Activated naive CD4-positive, alpha-beta T cell treated with Interleukin-2 at 50 U/mL for 16 hours (primary cell): ENCODE measurements at places on chromosomes 7 and 10.

- DNase-seq: no peak
Observed at GRCh38 chr10:49280001-49280408, 19.0 kb upstream of the C10orf71 start.

GRCh38 chr7:149788300-149788851 is 15.0 kb upstream of the ZNF467 start:
- no peak for DNase-seq

DNA sequence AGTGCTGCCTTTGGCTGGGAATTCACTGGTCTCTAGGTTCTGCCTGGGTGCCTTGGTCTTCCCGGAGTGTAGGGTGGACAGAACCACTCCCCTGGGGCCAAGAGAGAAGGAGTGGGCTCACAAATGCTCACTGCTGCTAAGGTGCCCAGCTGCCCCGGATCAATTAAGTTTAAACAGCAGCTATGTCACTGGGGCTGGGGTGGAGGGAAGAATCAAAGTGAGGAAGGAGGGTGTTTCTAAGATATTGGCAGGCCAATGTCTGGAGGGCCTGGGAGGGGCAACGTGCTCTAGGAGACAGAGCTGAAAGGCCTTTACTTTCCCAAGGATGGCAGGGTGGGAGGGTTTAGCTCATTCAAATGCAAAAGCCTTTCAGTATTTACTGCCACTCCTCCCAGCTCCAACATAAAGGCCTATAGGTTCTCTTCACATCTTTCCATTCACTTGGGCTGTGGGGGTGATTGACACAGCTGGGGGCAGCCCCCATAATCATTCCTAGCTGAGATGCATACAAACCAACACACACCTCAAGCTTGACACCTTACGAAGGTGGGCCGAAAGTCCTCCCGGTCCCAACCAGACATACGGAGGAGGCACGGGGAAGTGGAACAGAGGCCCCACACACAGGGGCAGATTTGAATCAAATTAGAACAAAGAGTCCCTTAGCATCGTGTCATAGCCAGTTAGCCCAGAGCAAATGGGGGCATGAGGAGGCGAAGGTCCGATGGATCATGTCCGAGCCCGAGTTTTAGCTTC is 108.0 kb upstream of the EFCAB10 start:
- no peak for DNase-seq

GRCh38 chr7:2996141-2996540 is 47.5 kb downstream of the CARD11 start:
- no peak for DNase-seq

- no peak for DNase-seq
Observed at GRCh38 chr10:98326621-98327027, 58.6 kb upstream of the LOXL4 start.

- no peak for DNase-seq
Observed at GRCh38 chr10:71782917-71783490, 9.7 kb upstream of the VSIR start.

- no peak for DNase-seq
Observed at GRCh38 chr7:39838326-39838725, 111.7 kb upstream of the CDK13 start.

DNA sequence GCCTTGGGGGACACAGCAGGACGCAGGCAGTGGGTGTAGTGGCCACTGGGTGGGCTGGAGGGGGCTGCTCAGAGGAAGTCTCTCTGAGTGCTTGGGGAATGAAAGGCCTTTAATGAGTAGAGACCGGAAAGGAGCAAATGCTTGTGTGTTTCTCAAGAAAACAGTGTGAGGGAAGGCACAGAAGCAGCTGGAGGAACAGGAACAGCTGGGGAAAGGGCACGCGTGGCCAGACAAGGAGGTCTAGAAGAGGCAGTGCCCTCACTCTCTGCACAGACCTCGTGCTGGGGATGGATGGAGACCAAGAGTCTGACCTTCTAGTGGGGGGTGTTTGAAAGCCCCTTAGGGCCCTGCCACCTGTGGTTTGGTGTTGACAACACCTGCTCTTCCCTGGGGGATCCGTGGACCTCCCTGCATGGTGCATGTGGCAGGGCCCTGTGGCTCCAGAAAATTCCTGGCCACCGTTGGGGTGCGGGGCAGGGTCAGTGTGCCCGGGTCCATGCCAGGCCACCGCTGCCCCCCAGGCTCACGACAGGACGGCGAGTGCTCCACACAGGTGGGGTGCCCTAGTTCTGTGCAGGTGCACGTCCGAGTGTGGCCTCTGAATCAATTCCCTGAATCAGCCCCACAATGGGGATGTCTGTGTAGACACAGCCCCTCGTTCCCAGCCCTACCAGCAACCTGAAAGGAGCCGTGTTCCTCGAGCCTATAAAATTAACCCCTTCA is 25.9 kb upstream of the FAM20C start:
- DNase-seq: no peak

DNA sequence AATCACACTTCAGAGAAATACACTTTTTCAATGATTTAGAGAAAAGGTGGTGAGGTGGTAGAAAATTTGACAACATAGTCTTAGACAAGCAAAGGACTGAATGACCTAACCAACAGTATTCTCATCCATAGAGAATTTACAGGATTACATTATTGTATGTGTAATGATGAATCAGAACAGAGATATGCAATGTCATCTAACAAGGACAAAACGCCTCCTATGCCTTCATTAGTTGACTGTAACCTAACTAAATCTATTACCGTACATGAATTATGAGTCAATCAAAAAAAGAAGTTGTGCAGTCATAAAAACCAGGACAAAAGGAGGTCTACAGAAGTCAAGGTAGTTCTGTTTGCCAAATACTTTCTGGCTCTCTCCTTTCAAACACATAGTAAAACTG is 66.5 kb downstream of the RAB11FIP2 start:
- DNase-seq: no peak

- no peak for DNase-seq
Observed at GRCh38 chr7:110322796-110323195, 768.1 kb upstream of the LRRN3 start.

DNA sequence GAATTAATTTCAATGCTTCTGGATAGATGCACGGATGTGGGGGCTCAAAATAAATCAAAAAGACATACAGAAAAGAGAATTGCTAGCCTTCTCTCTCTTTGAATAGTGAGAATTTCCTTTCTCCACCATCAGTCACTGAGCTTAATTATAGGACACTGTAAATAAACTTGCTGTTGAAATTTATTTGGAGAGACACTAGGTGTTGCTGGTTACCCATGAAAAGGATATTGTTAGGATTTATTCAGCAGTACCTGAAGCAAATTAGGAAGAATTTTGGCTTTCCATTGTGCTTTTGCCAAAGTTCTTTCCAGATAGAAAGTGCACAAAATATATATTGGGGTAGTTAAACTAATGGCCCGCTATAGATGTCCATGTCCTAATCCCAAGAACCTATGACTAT is 27.6 kb downstream of the GCC1 start:
- no peak for DNase-seq

DNA sequence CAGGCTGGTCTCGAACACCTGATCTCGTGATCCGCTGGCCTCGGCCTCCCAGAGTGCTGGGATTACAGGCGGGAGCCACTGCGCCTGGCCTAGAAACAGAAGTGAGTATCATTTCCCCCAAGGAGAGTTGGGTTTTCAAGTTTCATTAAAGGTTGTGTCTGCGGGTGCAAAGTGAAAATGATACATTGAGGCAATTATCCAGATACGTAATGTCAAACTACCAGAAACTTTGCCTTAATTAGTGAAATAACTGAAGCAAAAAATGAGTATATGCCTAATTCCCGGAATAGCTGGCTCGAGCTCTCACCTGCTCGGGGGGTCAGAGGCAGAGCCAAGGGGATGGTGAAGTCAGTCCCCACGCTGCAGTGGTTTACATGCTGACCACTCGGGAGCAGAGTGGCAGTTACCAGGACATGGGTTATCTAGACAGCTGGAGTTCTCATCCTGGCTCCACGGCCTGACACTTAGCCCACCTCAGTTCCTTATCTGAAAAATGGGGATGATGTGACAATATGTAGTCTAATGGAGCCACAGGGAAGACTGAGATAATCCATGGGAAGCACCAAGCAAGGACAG is 25.5 kb downstream of the CHST15 start:
- no peak for DNase-seq

- no peak for DNase-seq
Observed at GRCh38 chr7:29496355-29497020, 67.1 kb upstream of the PRR15 start.

DNA sequence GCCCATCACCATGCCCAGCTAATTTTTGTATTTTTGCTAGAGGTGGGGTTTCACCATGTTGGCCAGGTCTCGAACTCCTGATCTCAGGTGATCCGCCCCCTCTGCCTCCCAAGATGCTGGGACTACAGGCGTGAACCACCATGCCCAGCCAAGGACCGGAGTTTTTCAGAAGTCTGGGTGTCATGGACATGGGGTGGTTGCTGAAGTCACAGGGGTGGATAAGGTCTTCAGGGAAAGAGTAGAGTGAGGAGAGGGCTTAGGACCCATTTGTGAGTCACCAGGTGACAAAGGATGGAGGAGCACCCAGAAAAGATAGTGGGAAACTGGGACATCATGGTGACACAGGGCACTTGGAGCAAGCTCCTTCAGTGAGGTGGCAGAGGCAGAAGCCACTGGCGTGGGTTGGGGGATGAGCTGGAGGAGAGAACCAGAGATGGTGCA is 2.8 kb upstream of the GPRIN2 start:
- no peak for DNase-seq

DNA sequence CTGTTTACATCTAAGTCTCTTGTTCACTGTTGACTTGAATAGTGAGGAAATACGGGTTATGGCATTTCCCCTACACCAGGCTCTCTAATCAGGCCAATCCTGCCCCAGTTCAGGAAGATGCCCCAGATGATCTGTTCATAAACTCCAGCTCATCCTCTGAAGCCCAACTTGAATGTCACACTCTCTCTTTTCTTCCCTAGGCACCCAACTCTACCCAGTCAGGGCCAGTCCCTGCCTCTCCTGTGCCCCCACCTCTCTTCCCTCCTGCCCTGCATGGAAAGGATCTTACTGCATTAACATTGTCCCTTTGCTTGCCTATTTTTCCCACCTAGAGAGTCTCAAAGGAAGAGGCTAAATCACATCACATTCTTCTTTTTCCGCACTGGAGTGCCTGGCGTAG is 10.6 kb upstream of the TRPV6 start:
- no peak for DNase-seq

DNA sequence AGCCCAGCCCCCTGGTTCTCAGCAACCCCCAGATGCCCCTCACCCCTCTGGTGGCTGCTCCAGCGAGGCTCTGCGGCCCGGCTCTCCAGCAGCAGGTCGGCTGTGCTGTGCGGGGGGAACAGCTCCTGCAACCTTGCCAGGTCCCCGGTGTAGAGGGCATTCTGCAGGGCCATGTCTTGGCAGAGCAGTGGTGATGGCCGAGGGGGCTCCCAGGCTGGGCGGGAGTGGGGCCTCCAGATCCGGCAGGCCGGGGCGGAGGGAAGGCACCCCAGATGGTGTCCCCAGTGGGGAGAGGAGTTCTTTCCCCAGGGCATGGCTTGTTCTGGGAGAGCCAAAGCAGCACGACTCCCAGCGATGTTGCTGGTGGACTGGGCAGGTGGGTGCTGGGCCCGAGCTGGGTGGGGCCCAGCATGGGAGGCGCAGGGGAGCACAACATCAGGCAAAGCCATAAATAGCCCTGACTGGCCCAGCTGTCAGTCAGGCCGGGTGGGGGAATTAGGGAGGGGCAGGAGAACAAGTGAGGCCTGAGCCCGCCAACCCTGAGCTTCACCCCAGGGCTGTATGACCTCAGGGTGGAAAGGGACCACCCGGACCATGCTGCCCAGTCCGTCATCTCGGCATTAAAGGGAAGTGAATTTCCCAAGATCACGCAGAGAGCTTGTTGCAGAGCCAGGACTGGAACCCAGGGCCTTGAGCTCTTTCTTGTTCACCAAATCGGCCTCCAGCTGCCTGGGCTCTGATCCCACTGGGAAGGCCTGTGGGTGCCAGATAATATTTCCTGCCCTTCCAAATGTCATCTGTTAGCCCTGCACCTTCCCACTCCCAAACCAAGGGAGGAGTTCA is 580 bp upstream of the ASB10 start:
- DNase-seq: no peak

DNA sequence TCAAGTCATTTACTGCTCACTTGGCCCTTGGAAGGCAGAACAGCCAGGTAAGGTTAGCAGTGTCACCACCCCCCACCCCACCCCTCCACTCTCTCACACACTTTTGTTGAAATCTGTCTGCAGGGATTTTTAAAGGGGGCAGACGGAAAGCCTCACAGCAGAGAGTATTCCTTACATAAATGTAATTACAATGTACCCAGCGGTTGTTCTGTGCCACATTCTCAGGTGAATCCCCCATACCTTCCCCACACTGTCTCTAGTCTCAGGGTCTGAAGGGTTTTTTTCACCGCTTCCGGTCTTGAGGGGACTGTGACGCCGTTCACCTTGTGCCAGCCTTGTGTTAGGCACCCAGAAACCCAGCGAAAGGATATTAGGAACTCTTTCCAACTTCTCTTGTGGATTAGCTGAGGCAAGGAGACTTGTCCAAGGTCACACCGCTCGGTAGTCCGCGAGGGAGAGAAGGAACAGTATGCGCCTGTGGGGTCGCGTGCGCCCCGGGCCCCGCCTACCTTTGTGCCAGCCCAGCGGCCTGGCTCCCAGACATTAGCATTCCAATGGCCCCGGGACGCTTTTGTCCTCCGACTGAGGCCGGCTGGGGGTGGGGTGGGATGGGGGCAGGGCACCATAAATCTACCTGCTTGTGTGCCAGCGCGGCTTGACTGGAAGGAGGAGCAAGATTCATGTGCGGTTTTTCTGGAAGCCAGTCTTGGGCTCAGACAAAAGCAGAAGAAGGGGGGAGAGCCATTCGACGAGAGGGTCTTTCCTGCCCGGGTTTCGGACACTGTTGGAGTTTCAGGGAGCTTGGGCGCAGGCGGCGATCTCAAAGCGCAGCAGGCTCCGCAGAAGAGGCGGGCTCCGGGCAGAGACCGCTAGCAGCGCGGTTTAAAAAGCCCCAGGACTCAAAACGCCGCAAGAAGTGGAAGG is 4.5 kb downstream of the NEUROG3 start:
- DNase-seq: no peak

- DNase-seq: no peak
Observed at GRCh38 chr10:2963889-2964631, 103.3 kb upstream of the PFKP start.

GRCh38 chr7:12727455-12728191 is 40.2 kb downstream of the ARL4A start:
- no peak for DNase-seq

DNA sequence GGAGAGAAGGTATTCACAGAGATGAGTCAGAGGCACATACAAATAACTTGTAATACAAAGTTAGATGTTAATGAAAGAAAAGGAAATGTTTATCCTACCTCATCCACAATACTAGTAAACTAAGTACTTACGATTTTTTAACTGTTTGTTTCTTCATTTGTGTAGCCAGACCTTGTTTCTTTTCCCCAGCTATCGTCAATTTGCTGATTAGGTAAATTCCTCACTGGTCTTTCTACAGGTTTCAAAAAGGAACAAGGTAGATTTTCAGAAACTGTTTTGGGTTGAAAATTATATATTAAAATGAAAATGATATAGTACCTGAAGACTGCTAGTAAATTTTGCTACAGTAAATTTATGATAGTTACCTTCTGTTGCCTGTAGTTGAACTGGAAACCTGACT is 56.6 kb downstream of the PON1 start:
- no peak for DNase-seq

- DNase-seq: no peak
Observed at GRCh38 chr7:150966002-150966401, 12.1 kb downstream of the KCNH2 start.

GRCh38 chr10:124685261-124685660 is 58.9 kb downstream of the FAM53B start:
- DNase-seq: no peak
